NCI-H2029 (cell line): ENCODE measurements at places on chromosomes 1 and 21.

GRCh38 chr1:86067626-86068025 is 88.9 kb downstream of the COL24A1 start:
- DNase-seq, result no peak

GRCh38 chr1:16258591-16259135 is 21.7 kb upstream of the CPLANE2 start:
- no peak for DNase-seq

DNA sequence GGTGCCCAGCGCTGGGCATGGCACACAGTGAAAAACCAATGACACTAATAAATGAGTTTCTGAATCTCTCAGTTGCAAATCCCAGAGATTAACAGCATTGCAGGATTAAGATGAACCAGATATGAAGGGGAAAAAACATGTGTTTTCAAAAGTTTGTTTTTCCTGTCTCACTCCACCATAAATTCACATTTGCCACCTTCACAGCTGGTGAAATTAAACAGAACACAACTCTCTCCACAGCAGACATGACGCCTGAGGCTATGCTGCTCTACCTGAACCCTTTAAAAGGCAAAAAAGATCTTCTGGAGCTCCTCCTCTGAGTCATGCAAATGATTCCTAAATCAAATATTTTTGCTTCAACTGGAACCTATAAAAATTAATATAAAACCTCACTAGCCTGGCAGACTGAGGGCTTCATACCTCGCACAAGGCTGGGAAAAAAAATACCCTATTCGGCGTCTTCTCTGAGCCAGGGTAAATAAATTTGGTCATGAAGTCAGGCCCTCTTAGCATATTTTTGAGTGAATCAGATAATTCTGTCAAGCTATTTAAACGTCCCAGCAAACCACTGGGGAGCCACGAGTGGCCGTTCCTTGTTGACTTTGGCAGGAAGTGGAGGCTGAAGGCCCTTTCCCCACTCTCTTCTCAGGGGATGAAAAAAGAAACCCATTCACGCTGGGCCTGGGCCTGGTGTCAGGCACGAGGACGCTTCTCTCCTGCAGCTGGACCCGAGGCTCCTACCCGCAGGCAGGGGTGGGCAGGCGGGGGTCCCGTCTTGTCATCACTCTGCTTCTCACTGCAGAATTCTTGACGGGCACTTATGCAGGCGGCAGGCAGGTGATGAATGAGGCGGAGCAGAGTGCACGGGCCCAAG is 53.0 kb downstream of the DMRTB1 start:
- DNase-seq, result peak; percentile 88

- DNase-seq, result no peak
These were observed 82.9 kb downstream of the ITPKB start for GRCh38 chr1:226656201-226656600.

- no peak for DNase-seq
These were observed 36.5 kb downstream of the GIPC2 start for GRCh38 chr1:78081980-78082860.
